ENCODE measurements at places on chromosomes 3 and 15.

DNA sequence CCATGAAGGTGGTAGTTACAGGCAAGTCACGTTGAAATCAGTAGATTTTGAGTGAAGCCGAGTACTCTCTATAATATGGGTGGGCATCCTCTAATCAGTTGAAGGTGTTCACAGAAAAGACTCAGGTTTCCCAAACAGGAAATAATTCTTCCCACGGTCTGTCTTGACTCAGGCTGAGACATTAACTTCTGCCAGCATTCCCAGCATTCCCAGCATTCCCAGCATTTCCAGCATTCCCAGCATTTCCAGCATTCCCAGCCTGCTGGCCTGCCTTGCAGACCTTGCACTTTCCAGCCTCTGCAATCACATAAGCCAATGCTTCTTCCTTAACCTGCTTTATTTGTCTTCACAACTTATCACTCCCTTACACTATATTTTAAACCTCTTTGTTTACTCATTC lies 542.3 kb upstream of the ROBO2 start:
- no peak for DNase-seq

DNA sequence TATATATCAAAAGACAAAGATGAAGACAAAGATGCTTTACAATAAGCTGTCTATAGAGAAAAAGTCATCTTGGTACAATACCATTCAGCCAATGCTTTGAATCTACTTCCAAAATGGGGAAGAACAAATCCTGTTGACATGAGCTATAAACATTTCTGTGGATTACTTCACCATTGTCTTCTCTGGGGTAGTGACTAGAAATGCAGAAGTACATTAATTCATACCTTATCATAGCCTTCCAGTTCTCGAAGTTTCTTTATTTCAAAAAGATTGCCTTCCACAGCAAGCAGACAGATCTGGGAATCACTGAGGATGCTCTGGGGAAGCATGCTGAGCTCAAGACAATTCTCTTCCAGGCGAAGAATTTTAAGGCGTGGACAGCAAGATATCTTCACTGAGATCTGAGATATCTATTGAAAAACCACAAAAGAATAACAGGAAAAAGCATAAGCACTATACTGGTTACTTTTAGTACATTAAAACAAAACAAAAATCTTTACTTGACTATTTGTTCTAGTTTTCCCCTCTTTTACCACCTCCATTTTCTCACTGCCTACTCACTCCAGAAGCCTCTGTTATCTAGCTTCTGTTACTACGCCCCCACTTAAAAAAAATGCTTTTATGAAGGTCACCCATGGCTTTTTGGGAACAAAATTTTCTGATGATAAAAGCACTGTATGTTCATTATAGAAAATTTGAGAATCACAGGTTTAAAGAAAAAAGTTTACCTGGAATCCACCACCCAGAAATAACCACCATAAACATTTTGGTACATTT lies 3.6 kb downstream of the LRRC57 start:
- no peak for DNase-seq

DNA sequence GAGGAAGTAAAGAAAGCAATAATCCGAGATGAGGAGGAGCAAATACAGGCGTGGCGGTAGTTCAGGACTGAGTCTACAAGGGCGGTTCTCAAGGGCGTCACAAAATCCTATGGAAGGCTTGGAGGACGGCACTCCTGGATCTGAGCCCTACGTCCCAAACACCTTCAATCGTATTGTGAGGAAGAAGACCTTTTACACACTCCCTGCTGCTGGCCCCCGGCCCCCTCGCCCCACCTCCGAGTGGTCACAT lies 747 bp downstream of the PLD1 start:
- no peak for DNase-seq

GRCh38 chr3:66362541-66362941 lies 138.3 kb downstream of the LRIG1 start:
- DNase-seq = no peak

GRCh38 chr3:40451551-40451950 lies 5.6 kb upstream of the RPL14 start:
- DNase-seq = no peak

GRCh38 chr15:90924375-90924774 lies 8.0 kb downstream of the HDDC3 start:
- DNase-seq = no peak

DNA sequence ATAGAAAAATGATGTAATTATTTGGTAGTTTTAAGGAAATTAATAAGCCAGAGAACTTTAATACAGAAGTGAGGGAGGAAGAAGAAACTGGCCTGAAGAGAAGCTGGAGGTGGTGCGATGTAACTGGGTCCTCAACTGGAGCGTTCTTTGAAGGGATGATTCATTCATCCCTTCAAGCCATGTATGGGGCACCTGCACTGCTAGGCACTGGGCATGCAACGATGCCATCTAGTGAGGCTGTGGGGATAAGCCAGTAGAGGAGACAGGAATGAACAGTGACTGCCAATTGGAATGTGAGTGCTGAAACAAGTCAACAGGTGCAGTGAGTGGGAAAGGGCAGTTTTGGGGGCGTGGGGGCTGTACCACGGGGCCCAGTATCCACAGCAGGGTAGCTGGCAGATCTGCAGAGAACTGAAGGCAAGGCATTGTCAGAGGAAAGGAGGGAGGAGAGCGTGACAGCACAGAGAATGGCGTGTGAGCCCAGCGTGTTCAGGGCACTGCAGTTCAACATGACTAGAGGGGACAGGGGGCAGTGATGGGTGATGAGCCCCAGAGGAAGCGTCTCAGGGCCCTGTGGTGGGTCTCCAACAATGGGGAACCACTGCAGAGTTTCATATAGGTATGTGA lies 3.8 kb upstream of the KIF23 start:
- DNase-seq = no peak

- no peak for DNase-seq
These were observed 47.3 kb downstream of the AMOTL2 start for GRCh38 chr3:134326760-134327593.

GRCh38 chr3:159898147-159898546 lies 90.5 kb upstream of the IL12A start:
- no peak for DNase-seq

GRCh38 chr15:71048913-71049675 lies 66.2 kb upstream of the THSD4 start:
- DNase-seq = no peak
